ENCODE measurements at places on chromosomes 7 and 10.

- DNase-seq: no peak
Measured at GRCh38 chr10:57162231-57162630, 801.2 kb upstream of the ZWINT start.

DNA sequence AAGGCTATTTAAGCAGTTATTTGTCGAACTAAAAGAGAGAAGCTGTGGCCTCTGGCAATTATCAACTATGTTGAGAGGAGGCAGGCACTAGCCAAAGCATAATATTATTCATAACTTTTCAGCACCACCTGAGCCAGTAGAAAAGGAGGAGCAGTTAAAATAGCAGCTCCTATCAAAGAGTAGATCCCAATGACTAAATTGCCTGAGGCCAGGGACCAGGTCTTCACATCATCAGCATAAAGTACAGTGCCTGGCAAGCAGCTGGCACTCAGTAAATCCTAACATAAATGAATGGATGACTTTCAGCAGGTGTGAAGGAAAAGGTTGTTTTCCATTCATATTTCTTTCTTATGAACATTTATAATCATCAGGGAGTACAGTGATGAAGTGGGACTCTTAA lies 309.0 kb upstream of the IMMP2L start:
- no peak for DNase-seq

DNA sequence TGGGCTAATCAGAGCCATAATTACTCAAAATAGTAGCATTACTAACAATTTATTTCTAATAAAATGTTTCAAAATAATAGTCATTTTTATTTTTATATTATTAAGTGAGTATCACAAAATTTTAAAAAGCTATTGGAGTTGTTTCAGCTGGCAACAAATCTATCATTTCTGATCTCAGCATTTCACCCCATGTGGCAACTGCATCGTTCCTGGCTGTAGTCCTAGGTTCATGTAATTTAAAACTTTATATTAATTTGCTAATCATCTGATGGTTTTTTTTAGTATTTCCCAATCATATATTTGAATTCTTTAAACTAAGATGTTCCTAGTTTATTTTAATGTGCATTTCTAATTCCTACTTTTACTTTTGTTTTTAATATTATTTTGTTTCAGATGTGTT lies 293.0 kb upstream of the AKR1E2 start:
- no peak for DNase-seq

- DNase-seq: no peak
Measured at GRCh38 chr7:116578526-116578925, 53.7 kb downstream of the CAV1 start.

GRCh38 chr10:10886861-10887531 lies 130.7 kb upstream of the CELF2 start:
- DNase-seq: no peak

DNA sequence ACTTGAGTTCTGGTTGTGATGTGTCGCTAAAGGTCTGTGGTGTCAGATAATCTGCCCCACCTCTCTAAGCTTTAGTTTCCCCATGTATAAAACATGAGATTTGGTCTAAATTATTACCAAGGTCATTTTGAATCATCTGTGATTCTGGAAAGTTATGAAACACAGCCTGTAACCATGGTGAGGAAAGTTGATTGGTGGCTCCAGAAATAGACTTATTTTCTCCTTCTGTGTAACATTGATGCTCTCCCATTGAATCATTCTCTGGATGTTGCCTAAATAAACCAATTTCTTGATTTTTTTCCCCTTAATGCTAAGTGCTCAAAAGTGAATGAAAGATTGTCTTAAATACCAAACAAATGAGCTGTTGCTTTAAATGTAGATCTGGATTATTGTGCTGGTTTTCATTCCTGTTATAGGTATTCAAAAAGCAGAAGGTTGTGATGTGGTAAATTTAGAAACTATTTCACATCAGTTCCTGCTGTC lies 30.0 kb upstream of the PCGF5 start:
- DNase-seq: no peak

- no peak for DNase-seq
Measured at GRCh38 chr10:12594448-12594944, 245.1 kb downstream of the CAMK1D start.

DNA sequence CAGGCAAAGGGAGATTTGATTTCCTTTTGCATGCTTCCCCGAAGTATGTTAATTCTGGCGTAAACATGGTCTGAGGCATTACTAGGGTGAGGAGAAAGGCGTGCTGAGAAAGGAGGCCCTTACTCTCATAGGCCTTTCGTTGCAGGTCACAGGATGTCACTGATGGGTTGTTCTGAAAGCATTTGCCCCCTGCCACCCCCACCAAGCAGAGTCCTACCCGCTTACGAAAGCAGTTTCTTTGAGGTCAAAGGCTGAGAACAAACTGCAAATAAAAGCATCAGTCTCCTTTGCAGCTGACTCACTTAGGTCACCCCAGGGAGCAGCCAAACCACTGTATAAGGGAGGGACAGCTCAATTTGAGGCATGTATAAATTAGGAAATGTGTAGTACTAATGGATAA lies 57.1 kb downstream of the BPGM start:
- DNase-seq: no peak

DNA sequence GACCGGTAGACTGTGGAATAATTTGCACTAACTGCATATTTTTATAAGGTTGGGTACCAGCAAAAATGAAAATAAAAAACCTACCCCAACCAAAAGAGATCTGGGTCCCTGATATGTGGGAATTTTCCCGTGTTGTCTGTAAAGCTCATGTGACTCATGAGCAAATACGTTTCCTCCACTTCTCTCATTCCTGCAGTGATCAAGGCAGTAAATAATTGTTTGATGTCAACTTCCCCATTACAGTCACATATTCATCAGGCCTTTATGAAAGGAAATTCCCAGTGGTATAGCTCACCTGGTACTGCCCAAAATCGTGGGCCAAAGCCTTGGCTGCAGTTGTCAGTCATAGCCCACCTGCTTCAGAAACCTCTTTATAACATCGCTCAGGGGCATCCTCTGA lies 166.0 kb upstream of the ANK3 start:
- DNase-seq: no peak

DNA sequence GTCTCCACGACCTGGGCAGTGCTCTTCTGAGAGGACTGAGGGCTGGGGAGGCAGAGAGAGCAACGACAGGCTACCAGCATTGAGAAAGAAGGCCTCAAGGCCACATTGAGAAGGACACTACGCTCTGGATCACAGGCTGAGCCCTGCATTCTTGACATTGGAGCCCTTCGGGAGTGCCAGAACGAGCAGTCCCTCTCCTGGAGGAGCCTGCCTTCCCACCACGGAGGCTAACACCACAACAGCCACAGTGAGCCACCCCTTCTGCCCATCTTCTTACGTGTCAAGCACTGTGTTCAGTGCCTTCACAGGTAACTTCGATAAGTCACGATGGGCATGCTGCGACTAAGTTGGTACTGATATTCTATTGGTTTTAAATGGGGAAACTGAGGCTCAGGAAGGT lies 267.8 kb downstream of the RPS24 start:
- DNase-seq: no peak

DNA sequence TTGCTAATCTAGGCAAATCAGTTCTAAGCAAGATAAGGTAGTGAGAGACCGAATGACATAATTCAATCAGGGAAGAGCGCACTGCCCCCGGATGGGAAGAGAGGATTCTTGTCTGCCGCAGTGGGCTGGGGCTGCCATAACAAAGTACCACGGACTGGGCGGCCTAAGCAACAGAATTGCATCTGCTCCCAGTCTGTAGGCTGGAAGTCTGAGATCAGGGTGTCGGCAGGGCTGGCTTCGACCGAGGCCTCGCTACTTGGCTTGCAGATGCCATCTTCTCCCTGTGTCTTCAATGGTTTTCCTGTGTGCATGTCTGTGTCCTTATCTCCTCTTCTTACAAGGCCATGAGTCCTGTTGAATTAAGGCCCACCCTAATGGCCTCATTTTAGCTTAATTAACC lies 59.7 kb upstream of the TMEM72 start:
- DNase-seq: no peak

- DNase-seq: no peak
Measured at GRCh38 chr7:112485766-112486165, 5.0 kb downstream of the LSMEM1 start.

GRCh38 chr7:37181550-37181932 lies 267.1 kb downstream of the ELMO1 start:
- DNase-seq: no peak

- DNase-seq: no peak
Measured at GRCh38 chr10:43305876-43306275, 39.0 kb upstream of the RASGEF1A start.

DNA sequence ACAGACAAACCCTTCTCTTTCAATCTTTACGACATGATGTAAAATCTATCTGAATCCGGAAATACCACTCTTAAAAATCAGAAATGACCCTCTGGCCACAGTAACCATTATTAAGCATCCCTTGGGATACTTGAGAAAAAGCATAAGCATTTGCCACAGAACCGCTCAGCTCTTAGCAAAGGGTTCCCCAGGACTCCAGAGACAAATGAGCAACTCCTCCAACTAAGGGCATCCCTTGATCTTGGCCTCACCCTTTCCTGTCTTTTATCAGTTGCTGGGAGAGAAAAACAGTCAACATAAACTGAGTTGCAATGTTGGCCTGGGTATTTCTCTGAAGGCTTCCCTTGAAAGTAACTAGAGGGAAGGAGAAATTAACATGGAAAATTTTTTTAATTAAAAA lies 3.5 kb downstream of the PDLIM1 start:
- no peak for DNase-seq

DNA sequence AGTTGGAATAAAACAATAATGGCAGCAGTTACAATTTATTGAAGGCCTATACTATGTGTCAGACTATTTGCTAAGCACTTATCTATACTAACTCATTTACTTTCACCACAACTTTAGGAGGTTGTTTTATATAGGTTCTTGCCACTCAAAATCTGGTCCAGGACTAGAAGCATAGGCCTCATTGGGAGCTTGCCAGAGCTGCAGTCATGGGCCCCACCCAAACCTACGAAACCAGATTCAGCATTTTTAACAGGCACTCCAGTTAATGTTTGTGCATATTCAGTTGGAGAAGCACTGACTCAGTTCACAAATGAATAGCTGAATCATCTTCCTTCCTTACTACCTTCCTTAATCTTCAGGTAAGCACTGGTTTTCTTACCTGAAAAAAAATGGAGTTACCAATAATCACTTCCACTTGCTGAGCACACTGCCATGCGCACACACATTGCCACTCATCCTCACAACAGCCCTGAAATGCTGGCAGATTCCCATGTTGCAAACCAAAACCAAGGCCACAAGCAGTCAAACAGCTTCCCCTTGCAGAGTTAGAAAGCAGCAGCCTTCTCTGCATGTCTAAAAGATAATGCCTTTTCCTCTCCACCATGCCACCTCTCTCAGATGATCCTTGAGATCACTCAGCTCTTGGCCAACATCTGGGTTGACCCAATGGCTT lies 122.4 kb downstream of the SLC16A9 start:
- DNase-seq: no peak

DNA sequence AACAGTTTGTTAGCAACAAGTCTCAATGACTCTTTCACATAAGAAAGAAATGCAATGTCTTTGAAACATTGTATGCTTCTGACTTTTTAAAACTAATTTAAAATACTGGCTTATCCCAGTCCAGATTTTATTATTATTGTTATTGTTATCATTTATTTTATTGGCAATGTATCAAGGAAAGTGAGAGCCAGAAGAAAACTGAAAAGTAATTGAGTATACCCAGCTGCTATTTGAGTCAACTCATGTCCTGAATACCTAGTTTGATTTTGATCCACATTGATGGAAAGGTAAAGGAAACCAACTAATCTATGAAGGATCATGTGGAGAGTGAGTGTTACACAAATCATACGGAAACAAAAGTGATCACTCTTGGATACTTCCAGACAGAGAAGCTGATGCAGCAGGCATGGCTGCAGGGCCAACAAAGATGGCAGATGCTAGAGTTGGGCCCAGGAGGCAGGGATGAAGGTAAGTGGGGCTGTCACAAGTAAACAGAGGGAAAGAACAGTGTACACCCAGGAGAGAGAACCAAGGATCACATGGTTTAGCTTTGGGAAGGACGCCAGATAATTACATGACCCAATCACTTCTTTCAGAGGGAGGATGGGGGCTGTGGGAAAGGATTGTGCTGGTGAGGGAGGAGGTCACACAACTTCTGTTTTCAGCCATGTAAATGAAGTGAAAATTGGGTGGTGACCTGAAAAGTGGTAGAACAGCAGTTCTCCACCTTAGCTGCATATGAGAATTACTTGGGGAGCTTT lies 179.2 kb upstream of the NAMPT start:
- no peak for DNase-seq

DNA sequence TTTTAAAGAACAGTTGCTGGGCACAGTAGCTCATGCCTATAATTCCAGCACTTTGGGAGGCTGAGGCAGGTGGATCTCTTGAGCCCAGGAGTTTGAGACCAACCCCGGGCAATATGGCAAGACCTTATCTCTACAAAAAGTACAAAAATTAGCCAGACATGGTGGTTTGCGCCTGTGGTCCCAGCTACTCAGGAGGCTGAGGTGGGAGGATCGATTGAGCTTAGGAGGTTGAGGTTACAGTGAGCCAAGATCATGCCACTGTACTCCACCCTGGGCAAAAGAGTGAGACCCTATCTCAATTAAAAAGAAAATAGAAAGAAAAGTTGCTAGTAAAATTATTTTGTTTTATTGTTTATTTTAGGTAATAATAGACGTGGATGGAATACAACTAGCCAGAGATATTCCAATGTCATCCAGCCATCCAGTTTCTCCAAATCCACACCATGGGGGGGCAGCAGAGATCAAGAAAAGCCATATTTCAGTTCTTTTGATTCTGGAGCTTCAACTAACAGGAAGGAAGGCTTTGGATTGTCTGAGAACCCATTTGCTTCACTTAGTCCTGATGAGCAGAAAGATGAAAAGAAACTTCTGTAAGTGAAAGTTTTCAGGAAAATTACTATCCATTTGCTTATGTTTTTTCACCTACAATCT lies 3.0 kb downstream of the NUP42 start:
- no peak for DNase-seq

- no peak for DNase-seq
Measured at GRCh38 chr7:47087866-47088265, 494.0 kb downstream of the TNS3 start.

DNA sequence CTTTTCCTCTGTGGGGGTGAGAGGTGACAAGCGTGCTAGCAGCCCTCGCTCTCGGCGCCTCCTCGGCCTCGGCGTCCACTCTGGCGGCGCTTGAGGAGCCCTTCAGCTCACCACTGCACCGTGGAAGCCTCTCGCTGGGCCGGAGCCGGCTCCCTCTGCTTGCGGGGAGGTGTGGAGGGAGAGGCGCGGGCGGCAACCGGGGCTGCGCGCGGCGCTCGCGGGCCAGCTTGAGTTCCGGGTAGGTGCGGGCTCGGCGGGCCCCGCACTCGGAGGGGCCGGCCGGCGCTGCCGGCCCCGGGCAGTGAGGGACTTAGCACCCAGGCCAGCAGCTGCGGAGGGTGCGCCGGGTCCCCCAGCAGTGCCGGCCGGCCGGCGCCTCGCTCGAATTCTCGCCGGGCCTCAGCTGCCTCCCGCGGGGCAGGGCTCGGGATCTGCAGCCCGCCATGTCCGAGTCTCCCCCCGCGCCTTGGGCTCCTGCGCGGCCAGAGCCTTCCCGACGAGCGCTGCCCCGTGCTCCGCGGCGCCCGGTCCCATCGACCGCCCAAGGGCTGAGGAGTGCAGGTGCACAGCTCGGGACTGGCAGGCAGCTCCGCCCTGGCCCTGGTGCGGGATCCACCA lies 352.8 kb upstream of the PODXL start:
- DNase-seq: no peak
